Fibroblast of lung (primary cell): ENCODE measurements at places on chromosomes 13 and 19. TPM values are rescaled to one million over a fixed set of nuclear protein-coding genes. Genes with fewer than 3 reads are reported as not detected.

ACER1 gene
- total RNA-seq = not detected in 2 replicates

PCCA gene
- total RNA-seq = 52.1 and 73.0 TPM in 2 replicates

ATP8A2 gene
- total RNA-seq = under 0.01 and 0.26 TPM in 2 replicates

CC2D1A gene
- 5.1 and 10.6 TPM in 2 replicates for total RNA-seq

F2RL3 gene
- under 0.01 TPM in 1 of 2 replicates, not detected in the other for total RNA-seq

TMEM255B gene
- total RNA-seq = 0.26 and 10.4 TPM in 2 replicates

NLRP11 gene
- under 0.01 TPM in 2 replicates for total RNA-seq

GIPC3 gene
- total RNA-seq = under 0.01 TPM in 2 replicates

HAUS8 gene
- 2.0 and 2.1 TPM in 2 replicates for total RNA-seq

PSPN gene
- 0.99 and 1.8 TPM in 2 replicates for total RNA-seq

- no peaks in the 10 kb centered on the region for H3K27me3 ChIP-seq
- H3K4me1 ChIP-seq = no peaks in the 10 kb centered on the region
- H3K36me3 ChIP-seq = no peaks in the 10 kb centered on the region
- DNase-seq = no peak
- no peak overlapping the region for H3K27ac ChIP-seq
Measured at GRCh38 chr19:55041627-55042343, 3.7 kb upstream of the GP6 start.

DNA sequence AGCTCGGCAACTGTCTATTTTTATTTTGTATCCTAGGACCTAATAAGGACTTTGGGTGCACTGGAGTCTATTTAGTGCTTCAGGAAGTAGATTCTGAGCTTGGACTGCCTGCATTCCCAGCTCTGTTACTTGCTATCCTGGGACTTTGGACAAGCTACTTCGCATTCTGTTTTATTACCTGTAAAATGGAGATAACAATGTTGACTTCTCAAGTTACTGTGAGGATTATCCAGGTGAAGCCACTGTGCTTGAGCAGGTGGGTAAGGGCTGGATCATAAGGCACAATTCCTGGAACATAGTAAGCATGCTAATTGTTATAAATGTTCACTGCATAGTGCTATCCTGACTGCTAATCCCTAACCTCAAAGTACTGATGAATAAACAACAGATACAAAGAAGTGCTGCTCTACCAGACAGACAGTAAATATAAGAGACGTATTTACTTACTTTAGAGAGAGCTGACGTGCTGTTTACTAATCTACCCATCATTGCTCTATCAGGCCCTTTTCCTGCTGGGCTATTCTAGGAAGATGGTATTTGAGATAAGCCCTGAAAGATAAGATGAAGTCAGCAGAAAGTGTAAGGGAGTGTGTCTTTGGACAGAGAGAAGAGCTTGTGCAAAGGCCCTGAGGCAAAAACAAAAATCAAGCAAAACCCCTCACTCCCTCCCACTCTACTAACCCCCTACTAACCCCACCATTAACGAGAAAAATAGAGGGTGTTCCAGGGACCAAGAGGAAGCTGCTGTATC, 50.8 kb upstream of the FLT1 start:
- H3K27ac ChIP-seq = no peak overlapping the region
- DNase-seq = no peak
- H3K27me3 ChIP-seq = no peaks in the 10 kb centered on the region
- no peaks in the 10 kb centered on the region for H3K4me1 ChIP-seq

GRCh38 chr13:28685892-28686291, 27.0 kb downstream of the POMP start:
- H3K27ac ChIP-seq = no peak overlapping the region
- H3K36me3 ChIP-seq = no peaks in the 10 kb centered on the region
- no peak for DNase-seq
- H3K4me1 ChIP-seq = no peaks in the 10 kb centered on the region

GRCh38 chr13:107104631-107105030, 536.7 kb upstream of the ARGLU1 start:
- no peaks in the 10 kb centered on the region for H3K4me1 ChIP-seq
- H3K4me3 ChIP-seq = no peak overlapping the region
- no peaks in the 10 kb centered on the region for H3K36me3 ChIP-seq

GRCh38 chr19:1264801-1265614, 4.1 kb upstream of the CIRBP start:
- peak overlapping the region; percentile 96 for H3K27ac ChIP-seq
- H3K36me3 ChIP-seq = no peaks in the 10 kb centered on the region
- H3K4me1 ChIP-seq = peaks cover 50% of the 10 kb centered on the region
- no peaks in the 10 kb centered on the region for H3K27me3 ChIP-seq
- peak; percentile 87 for DNase-seq

DNA sequence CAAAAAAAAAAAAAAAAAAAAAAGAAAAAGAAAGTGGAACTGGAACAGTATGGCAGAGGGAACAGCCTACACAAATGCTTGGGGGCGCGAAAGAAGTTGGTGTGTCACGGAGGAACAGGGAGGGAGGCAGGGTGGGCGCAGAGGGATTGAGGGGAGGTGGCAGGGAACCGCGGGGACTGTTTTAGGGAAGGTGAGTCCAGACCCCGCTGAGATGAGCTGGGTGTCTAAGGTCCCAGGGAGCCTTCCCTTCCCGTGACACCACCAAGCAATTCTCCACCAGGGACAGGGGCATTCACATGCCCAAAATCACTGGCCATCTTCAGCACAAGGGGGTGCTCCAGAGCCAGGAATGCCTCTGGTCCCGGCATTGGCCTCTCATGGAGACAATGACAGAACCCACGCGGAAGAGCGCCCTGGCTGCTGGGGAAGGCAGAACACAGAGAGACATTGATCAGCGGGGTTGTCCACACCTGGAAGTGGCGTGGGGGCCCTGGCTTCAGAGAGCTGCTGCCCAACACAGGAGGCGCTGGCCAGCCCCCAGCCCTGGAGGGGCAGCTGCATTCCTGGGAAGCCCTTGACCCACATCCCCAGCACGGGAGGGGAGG, 6.9 kb downstream of the PEAK3 start:
- peaks cover 20% of the 10 kb centered on the region for H3K36me3 ChIP-seq
- no peaks in the 10 kb centered on the region for H3K27me3 ChIP-seq
- no peak overlapping the region for H3K27ac ChIP-seq
- DNase-seq = peak; percentile 53
- H3K4me3 ChIP-seq = no peak overlapping the region

DNA sequence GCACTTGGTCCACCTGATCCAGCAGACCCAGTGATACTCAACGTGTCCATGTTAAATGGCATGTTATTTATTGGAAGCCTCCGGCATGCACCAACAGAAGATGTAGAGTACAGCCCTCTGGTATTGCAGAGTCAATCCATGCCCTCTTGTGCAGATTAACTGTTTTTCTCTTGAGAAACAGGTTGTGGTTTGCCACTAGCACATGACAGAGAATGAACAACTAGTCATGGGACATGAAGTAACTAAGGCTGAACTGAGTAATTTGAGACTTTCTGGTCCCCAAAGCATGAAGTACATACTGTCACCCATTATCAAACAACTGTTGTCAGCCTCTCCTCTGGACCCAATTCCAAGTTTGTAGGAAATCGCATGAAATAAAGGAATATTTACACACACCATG, 3.2 kb downstream of the ZNF562 start:
- no peak for DNase-seq
- no peak overlapping the region for H3K4me3 ChIP-seq
- H3K27ac ChIP-seq = no peak overlapping the region
- no peaks in the 10 kb centered on the region for H3K27me3 ChIP-seq
- H3K36me3 ChIP-seq = peaks cover 3% of the 10 kb centered on the region

- no peaks in the 10 kb centered on the region for H3K36me3 ChIP-seq
- DNase-seq = no peak
- H3K4me1 ChIP-seq = no peaks in the 10 kb centered on the region
- H3K27me3 ChIP-seq = no peaks in the 10 kb centered on the region
- H3K27ac ChIP-seq = no peak overlapping the region
- H3K4me3 ChIP-seq = no peak overlapping the region
Measured at GRCh38 chr13:75960538-75960994, 324.4 kb downstream of the LMO7 start.

DNA sequence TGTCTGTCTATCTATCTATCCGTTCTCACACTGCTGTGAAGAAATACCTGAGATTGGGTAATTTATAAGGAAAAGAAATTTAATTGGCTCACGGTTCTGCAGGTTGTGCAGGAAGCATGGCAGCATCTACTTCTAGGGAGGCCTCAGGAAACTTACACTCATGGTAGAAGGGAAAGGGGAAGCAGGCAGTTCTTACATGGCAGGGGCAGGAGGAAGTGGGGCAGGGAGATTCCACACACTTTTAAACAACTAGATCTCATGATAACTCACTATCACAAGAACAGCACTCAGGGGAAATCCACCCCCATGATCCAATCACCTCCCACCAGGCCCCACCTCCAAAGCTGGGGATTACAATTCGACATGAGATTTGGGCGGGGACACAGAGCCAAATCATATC, 105.3 kb downstream of the SLC10A2 start:
- no peaks in the 10 kb centered on the region for H3K27me3 ChIP-seq
- H3K4me1 ChIP-seq = no peaks in the 10 kb centered on the region
- H3K4me3 ChIP-seq = no peak overlapping the region

- H3K36me3 ChIP-seq = no peaks in the 10 kb centered on the region
- DNase-seq = peak; percentile 21
- H3K27ac ChIP-seq = peak overlapping the region; percentile 62
- no peak overlapping the region for H3K4me3 ChIP-seq
- no peaks in the 10 kb centered on the region for H3K27me3 ChIP-seq
Measured at GRCh38 chr19:18776736-18777135, 14.4 kb downstream of the COMP start.

GRCh38 chr13:67619995-67620380, 389.9 kb upstream of the PCDH9 start:
- no peaks in the 10 kb centered on the region for H3K4me1 ChIP-seq
- H3K27me3 ChIP-seq = no peaks in the 10 kb centered on the region
- H3K27ac ChIP-seq = no peak overlapping the region
- H3K36me3 ChIP-seq = no peaks in the 10 kb centered on the region
- no peak overlapping the region for H3K4me3 ChIP-seq
- DNase-seq = peak; percentile 67

- H3K4me1 ChIP-seq = no peaks in the 10 kb centered on the region
- DNase-seq = no peak
Measured at GRCh38 chr19:35056513-35057063, 15.1 kb downstream of the HPN start.

DNA sequence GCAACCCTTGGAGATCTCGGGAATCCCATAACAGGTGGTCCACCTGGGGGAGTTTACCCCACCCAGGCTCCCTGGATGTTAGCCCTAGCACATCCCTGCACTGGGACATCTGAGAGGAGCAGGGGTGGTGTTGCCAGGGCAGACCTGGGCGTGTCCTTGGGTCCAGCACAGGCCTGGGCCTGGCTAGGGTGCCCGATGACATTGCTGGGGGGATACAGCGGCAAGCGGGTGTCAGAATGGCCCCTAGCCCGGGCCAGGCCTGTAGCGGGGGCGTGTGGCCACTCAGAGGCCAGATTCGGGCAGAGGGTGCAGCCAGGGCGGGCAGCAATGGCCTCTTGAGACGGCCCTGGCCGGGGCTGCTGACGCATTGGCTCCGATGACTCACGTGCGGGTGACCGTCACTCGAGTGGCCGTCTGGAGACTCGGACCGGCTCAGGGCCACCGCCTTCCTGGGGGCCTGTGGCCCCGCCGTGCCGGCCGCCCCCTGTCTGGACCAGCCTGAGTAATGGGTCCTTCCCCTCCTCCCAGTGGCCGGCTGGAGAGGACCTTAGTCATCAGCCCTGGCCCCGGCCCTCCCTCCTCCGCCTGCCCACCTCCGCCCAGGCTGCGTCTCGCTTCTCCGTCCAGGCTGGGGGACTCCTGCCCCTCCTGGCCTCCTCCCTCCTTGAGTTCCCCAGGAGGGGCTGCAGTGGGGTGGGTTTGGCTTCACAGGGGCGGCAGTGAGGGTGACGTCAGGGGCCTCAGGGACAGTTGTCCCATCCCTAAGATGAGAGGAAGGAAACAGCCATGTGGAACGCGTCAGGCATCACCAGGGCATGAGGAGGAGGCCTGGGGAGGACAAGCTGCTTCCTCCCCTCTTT, 23.2 kb upstream of the CRTC1 start:
- H3K27ac ChIP-seq = peak overlapping the region; percentile 58
- peaks cover 3% of the 10 kb centered on the region for H3K27me3 ChIP-seq
- H3K36me3 ChIP-seq = no peaks in the 10 kb centered on the region
- H3K4me3 ChIP-seq = no peak overlapping the region
- H3K4me1 ChIP-seq = peaks cover 38% of the 10 kb centered on the region

DNA sequence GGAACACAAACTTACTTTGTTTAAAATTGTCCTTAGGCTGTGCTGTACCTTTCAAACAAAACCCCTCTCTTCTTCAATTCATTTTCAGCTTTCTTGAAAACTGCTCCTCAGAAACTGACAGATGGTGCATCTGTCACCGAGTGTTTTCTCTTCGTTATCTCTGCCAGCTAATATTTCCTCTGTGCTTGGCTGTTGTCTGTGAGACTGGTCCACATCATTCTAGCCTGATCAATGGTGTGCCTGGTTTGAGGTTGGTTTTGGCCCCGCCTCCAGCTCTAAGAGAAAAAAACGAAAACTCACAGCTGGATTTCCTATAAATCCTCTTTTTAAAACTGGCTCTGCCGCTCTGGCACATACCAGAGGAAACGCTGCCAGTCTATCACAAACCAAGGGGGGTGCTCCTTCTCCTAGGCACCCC, 79.7 kb downstream of the STARD13 start:
- H3K36me3 ChIP-seq = no peaks in the 10 kb centered on the region
- peaks cover 25% of the 10 kb centered on the region for H3K4me1 ChIP-seq
- no peak overlapping the region for H3K4me3 ChIP-seq
- peak; percentile 44 for DNase-seq

GRCh38 chr19:45753548-45753947, 15.5 kb downstream of the SIX5 start:
- H3K36me3 ChIP-seq = no peaks in the 10 kb centered on the region
- H3K4me1 ChIP-seq = no peaks in the 10 kb centered on the region
- no peaks in the 10 kb centered on the region for H3K27me3 ChIP-seq

DNA sequence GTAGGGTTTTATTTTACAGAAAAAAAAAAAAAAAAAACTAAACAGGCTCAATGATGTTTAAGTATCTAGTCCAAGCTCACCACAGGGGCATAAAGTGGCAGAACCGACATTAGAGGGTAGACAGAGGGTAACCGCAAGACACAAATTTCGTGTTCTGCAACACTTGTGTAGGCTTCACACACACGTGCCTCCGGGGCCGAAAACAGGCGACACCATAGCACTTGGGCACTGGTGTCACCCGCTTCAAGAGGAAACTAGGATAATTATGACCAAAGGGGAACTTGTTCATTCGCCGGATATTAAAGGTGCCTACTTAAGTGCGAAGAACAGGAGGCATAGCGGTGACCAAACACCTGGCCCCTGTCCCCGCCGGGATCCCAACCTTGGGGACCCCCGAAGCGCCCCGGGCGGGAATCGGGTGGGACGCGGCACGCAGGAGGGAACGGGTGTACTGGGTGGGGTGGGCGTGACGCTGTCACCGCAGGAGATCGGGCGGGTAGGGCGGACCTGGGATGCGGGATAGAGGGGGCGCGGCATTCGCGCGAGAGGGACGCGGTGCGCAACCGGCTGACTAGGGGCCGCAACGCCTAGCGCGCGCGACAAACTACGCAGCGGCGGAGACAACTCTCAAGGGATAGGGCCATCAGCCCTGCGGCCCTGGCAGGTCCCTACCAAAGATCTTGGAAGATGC, 558 bp downstream of the MZT1 start:
- peak overlapping the region; percentile 74 for H3K4me3 ChIP-seq
- H3K4me1 ChIP-seq = no peaks in the 10 kb centered on the region
- H3K27ac ChIP-seq = peak overlapping the region; percentile 69
- DNase-seq = peak; percentile 24
- H3K27me3 ChIP-seq = no peaks in the 10 kb centered on the region

GRCh38 chr19:57118848-57119247, 937 bp upstream of the USP29 start:
- no peaks in the 10 kb centered on the region for H3K4me1 ChIP-seq
- no peak for DNase-seq
- no peak overlapping the region for H3K27ac ChIP-seq
